Keratinocyte (primary cell): ENCODE measurements at places on chromosomes 11 and 22.

- no peak for DNase-seq
Observed at GRCh38 chr22:47213571-47214230, 451.3 kb downstream of the TBC1D22A start.

- DNase-seq = peak; percentile 30
Observed at GRCh38 chr22:45413368-45414211, at the start of the genes RIBC2 and SMC1B. RIBC2 (plus strand) TSS chr22:45413693; CDS start chr22:45413887, 194 bp downstream. SMC1B (minus strand) TSS chr22:45413599; CDS start chr22:45413567, 32 bp downstream.

DNA sequence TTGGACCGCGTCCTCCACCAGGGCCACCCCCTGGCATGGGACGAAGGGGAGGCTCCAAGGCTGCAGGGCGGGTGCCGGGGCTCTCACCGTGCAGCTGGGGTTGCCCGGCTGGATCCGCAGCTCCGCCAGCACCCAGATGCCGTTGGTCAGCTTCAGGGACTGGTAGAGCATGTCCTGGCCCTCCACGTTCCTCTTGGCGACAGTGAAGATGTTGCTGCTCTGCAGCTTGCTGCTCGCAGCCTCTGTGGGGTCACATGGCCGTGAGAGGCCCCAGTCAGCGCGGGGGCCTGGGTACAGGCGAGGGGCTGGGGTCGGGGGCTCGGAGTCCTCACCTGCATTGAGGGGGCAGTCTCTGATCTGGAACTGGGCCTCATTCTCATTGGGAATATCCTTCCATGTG, 14.8 kb upstream of the RASL10A start:
- DNase-seq = no peak

GRCh38 chr11:31922450-31922849, 111.3 kb upstream of the PAX6 start:
- DNase-seq = no peak

- DNase-seq = no peak
Observed at GRCh38 chr11:11419747-11420146, 66.7 kb upstream of the CSNK2A3 start.

- no peak for DNase-seq
Observed at GRCh38 chr22:22171357-22172218, 73.0 kb upstream of the VPREB1 start.

DNA sequence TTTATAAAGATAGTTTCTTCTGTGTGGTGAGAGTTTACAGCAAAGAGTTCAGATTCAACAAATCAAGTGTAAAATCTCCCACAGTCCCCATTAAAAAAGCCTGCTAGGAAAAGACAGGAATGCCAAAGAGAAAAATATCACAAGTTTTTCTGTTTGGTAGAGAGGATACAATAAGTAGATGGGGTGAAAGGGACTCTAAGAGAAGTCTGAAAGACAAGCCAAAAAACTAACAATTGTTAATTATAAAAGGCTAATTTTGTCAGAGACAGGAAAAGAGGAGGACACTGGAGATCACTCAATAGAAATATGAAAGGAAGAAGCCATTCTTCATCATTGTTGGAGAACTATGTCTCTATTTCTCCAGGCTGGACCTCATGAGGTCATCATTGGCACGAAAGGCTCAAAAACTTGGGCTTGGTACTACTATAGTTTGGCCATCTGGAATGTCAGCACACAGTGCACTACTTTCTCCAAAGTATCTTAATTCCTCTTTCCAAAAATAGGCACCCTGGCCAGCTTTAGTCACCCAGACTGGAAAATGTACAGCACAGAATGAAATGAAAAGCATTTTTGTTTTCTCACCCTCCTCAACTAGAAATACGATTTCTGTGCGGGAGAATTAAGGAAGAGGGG, 531 bp upstream of the SOX6 start:
- no peak for DNase-seq

DNA sequence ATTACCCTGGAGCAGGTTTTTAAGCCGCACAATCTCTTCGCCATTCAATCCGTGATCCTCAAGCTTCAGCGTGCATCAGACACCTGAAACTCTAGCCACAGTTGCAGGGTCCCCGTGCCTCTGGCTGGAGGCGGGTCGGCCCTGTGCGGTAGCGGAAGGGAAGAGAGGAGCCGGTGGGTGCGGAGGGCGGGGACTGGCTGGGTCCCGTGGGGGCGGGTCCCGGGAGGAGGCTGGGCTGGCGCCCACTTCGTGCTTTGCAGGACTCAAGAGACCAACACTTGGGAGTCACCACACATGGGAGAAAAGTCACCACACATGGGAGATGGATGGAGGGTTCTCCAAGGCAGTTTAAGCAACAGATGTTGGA, 772 bp downstream of the C22orf15 start:
- no peak for DNase-seq

GRCh38 chr11:6621711-6622211, 2.5 kb upstream of the TPP1 start:
- DNase-seq = no peak

DNA sequence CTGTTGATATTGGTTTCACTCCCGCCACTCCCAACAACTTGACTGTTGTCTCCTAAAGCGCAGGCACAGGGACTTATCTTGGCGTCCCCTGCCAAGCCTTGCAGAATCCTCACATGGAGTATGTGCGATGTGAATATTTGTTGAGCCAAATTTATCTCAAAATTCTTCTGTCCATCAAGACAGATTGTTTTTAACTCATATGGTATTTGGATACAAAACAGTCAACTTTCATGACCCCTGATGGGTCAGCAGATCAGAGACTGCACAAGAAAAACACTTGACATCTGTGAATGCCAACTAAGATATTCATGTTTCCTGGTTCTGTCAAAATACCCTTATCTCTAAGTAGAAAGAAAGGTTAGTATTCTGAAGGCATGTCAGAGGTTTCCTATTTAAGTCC, 221.7 kb upstream of the BLID start:
- DNase-seq = no peak

GRCh38 chr11:75024764-75025211, 36.1 kb downstream of the NEU3 start:
- DNase-seq = no peak

DNA sequence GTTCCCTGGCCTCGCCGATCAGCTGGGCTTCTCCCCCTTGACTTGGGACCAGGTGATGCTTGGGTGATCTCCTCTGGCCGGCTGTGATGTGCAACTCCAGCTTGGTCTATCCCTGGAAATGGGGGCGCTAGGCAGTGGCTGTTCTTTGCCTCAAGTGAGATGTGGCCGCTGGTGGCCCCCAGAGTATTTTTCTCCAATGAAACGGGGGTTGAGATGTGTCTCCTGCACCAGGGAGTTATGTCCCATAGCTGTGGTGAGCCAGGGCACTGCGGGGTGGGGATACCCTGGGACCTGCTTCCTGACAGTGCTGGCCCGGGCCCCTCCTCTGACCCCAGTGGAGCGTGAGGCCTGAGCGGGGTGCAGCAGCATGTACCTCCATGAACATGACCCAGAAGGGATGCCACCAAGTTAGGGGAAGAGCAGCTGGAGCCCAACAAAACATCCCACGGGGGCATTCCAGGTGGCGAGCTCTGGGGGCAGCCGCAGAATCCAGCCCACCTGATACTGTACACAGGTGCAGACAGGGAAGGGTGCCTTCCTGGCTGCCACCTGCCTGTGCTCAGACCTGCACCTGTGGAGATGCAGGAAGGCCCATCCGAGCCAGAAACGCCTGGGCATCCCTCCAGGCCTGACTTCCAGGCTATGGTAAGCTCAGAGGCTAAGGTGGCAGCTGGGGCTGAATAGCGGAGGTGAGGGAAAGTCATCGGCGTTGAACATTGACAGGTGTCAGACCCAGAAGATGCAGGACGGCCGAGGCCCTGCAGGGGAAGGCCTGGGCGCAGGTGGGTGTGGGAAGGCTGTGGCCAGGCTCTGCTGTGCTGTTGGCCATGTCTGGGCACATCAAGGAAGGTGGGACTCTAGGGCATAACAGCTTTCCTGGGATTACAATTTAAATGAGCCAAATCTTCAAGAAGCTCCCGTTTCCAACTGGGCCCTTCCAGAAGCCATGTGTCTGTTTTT, 97.3 kb downstream of the CTTN start:
- no peak for DNase-seq

DNA sequence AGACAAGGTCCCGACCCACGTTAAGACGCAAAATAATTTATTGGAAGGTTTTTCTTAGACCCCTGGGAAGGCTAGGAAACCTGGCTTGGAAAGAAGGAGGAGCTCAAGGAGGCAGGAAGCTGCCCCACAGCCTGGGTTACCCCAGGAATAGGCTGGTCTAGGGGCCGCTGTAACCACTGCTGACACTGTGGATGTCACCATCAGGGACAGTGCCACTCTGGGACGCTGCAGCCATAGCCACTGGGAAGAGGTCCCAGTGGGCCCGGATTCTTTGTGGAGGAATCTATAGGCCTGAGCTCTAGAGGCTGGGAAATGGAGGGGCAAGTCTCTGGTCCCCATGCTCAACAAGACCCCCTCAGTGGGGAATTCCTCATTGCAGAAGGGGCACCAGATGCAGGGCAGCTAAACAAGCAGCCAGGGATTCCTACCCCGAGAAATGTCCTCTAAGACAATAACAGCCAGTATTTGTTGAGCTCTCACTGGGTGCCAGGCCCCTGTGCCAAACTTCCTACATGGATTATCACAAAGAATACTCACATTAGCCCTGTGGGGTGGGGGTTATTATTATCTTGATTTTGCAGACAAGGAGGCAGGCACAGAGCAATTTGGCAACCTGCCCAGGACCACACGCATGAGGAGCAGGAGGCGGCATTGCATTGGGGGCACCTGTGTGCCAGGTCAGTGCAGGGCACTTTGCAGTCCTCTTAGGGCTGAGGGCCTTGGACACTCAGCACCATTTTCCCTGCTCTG, 19.5 kb upstream of the CHKA start:
- no peak for DNase-seq

GRCh38 chr22:22392131-22392530, 116.4 kb downstream of the ZNF280B start:
- DNase-seq = no peak

- no peak for DNase-seq
Observed at GRCh38 chr11:133253570-133253969, 278.7 kb downstream of the OPCML start.

GRCh38 chr11:110907629-110908028, 195.4 kb upstream of the ARHGAP20 start:
- DNase-seq = peak; percentile 62

DNA sequence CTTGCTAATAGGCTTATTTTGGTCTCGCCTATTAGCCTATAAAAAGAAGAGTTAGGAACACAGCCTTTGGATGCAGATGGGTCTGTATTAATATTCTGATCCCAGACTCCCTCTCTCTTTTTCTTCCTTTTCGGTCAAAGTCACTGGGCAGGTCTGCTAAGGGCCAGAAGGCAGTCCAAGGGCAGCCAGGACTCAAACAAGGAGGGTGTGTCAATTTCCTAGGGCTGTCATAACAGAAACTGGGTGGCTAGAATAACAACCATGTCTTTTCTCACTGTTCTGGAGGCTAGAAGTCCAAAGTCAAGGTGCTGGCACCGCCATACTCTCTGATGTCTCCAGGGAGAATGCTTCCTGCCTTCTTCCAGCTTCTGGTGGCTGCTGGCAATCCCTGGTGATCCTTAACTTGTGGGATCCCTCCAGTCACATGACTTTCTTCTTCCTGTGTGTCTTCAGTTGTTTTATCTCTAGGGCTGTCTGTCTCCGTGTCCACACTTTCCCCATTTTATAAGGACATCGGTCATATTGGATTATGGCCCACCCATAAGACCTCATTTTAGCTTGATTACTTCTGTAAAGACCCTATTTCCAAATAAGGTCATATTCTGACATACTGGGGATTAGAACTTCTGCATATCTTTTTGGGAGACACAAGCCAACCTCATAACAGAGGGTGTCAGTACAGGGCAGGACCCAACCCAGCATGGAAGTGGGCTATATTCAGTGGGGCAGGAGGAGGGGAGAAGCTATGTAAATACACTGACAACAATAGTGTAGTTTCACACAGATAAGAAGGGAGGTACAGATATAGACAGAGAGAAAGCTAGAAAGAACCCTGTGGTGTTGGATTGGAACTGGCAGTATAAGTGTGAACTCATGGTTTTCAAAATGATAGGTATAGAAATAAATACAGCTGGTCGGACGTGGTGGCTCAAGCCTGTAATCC, 5.9 kb upstream of the CSF2RB start:
- DNase-seq = no peak

- DNase-seq = no peak
Observed at GRCh38 chr11:96341211-96342013, 1.6 kb downstream of the MAML2 start.

- DNase-seq = no peak
Observed at GRCh38 chr22:45836418-45837169, 140.4 kb downstream of the WNT7B start.

- no peak for DNase-seq
Observed at GRCh38 chr22:32686354-32686753, 115.2 kb upstream of the TIMP3 start.

DNA sequence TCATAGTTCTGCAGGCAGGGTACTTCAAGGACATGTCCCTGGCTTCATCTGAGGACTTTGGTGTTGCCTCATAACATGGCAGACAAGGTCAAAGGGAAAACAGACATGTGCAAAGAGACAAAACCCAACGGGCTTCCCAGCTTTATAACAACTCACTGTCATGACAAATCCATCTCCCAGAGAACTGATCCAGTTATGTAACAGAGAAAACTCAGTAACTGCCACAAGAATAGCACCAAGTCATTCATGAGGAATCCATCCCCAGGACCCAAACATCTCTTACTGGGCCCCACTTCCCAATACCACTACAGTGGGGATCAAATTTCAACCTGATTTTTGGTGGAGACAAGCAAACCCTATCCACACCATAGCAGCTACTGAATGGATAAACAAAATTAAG, 13.0 kb downstream of the OR52N4 start:
- no peak for DNase-seq

DNA sequence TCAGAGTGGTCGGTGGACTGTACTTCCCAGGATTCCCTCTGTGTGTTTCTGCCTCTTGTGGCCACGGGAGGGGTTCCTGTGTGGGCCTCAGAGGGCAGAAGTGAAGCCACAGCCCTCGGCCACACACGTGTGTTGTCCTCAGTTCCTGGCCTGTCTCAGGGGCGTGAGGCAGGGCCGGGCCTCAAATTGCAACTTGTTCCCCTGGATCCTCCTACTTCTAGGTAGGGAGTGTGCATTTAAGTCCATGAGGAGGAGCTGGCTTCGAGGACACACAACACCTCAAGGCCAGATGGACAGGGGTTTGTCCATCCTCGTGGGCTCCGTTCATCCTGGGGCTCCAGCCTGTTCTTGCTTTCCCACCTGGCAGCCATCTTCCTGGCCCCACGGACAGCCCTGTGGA, 573.0 kb downstream of the TBC1D22A start:
- DNase-seq = no peak

DNA sequence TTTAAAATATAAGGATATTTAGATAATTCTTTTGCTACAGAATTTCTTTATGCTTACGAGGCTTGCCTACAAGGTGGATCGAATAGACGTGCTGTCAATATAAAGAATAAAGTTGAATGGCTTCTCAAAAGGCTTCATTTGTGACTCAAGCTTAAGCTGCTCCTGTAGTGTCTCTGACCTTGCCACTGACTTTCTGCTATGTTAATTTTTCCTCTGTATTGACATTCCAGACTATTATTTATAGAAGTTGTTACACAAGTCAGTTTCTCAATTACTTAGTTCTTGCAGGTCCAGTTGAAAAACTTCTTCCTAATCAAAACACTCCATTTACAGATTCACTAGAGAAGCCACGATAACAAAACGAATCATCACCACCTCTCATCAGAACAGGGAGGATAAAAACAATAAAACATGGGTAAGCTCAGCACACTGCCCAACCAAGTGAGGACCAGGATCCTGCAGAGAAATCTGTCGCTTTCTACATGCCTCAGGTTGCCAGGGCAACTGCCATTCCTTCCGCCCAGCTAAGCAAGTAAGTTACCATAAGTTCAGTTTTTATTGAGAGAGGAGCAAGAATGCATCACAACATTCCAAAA, 39.0 kb upstream of the CHKA start:
- no peak for DNase-seq

GRCh38 chr11:95108159-95108611, 18.5 kb downstream of the ENDOD1 start:
- DNase-seq = no peak

GRCh38 chr11:126676536-126676935, 321.1 kb downstream of the ST3GAL4 start:
- no peak for DNase-seq
